ENCODE measurements at places on chromosomes 5 and 9.

GRCh38 chr5:102867992-102868662 lies 113.0 kb downstream of the PAM start:
- DNase-seq, result no peak

DNA sequence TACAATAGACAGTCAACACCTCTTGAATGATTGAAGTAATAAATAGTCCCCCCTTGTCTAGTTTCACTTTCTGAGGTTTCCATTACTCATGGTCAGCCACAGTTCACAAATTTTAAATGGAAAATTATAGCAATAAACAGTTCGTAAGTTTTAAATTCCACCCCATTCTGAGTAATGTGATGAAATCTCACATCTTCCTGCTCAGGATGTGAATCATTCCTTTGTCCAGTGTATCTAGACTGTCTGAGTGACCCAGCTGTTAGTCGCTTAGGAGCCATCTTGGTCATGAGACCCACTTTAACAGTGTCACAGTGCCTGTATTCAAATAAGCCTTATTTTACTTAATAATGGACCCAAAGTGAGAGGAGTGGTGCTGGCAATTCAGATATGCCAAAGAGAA lies 311.6 kb upstream of the PRR16 start:
- no peak for DNase-seq

- peak; percentile 61 for DNase-seq
Measured at GRCh38 chr9:78030553-78031443, 813 bp downstream of the GNAQ start.

DNA sequence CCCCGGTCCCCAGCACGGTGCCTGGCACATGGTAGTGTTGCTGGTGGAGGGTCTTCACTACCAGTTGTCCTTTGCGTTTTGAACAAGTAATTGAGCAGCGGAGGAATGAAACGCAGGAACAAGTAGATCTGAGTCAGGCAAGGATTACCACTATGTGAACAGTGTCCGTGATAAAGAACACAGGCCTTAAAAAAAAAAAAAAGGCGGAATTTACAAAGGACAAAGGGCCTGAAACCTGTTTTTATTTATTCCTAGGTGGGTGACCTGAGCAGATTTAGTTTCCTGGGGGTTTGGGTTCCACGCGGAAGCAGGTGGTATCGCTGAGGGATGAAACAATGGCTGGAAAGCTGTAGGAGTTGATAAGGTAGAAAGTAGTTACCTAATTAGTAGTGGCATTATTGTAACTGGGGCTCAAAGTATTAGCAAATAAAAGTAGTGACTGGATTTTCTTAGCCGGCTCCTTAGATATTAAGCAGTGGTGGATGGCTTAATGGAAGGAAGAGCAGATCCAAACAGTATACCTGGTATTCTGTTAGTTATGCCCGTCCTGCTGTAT lies 1.1 kb downstream of the RUSC2 start:
- peak; percentile 49 for DNase-seq

DNA sequence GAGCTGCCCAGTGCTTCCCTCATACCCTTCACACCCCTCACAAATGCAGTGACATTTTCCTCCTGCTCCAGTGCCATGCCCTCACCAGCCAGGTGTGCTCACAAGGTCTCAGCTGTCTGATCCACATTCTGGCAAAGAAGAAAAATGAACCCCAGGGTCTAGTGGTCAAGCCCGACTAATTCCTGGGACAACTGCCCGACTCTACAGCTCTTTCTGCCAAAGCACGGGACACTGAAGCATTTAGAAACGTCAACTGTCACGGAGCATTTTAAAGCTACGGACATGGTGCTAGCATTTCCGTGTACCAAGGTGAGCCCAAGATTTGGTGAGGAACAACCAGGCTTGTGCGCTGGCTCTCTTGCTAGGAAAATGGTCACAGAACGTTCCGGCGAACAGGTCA lies 56.8 kb upstream of the PHYKPL start:
- DNase-seq, result no peak

GRCh38 chr5:86320266-86320665 lies 297.5 kb upstream of the COX7C start:
- DNase-seq, result no peak

All from midbrain (tissue), 1 donor.